Effector memory CD4-positive, alpha-beta T cell (primary cell): ENCODE measurements at places on chromosomes 2 and 18.

DNA sequence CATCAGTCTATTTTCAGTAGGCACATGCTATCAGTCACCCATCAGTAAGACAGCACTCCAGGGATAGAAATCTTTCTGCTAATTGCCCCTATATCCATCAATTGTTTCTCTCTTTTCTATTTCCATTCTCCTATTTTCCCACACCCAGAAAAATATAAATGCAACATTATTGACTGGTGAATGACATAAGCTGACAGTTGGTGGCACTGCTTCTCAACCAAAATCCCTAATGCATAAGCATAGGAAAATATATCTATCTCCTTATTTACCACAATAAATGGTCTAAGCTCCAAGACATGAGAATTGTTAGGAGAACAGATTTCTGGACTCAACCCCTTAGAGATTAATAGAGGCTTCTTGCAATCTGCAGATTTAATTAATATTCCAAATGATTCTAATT lies 64.0 kb upstream of the REG3A start:
- DNase-seq, result no peak

GRCh38 chr2:184644685-184645084 lies 46.4 kb downstream of the ZNF804A start:
- no peak for DNase-seq

DNA sequence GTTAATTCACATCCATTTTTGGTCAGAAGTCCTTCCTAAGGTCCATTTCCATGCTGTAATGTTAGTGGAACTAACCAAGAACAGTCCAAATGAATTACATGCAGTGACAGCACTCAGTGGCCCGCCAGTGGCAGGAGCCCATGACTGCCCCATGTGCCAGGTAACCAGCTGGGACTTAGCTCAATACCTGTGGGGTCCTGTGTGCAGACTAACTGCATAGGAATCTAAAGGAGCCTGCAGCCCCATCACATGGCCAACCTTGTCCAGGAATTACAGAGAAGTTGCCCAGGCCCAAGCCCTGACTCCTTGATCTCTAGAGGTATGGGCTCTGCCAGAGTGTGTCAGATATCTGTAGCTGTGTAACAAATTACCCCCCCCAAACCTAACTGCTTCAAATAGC lies 35.4 kb upstream of the GPR17 start:
- no peak for DNase-seq

- no peak for DNase-seq
These were observed 4.2 kb upstream of the UPP2 start for GRCh38 chr2:158097481-158097880.

DNA sequence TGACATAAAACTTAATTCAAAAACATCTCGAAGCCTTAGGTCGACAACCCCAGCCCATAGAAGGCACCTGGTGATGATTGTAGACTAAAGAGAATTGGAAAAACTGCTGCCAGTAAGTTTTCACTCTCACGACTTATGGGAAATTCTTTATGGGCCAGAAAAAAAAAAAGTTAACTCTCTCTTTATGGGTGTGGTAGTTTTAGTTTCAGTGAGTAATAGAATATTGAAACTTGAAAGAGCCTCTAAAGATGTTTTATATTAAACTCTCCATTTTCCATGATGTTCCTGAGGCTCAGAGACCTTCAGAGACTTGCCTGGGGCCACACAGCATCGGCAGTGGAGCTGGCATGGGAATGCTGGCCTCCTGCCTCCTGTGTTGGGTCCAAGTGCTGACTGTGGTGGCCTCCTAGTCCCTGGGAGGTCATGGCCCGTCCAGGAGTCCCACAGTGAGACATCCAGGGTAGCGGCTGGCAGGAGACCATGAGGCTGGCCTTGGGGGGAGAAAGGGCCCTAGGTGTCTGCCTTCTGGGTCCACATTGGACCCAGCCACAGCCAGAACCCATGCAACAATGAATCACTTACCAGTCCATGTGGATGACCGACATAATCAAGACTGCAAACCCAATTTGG lies 158.9 kb downstream of the SEPTIN10 start:
- DNase-seq, result no peak

- DNase-seq, result no peak
These were observed 104.3 kb upstream of the LINC00305 start for GRCh38 chr18:64253222-64253621.

GRCh38 chr2:47226132-47226922 lies 71.2 kb upstream of the STPG4 start:
- DNase-seq, result no peak

GRCh38 chr2:85787981-85788340 lies 34.2 kb downstream of the ATOH8 start:
- DNase-seq, result no peak

- no peak for DNase-seq
These were observed 439.2 kb upstream of the ACVR2A start for GRCh38 chr2:147405651-147406050.

GRCh38 chr2:173218326-173219056 lies 136.2 kb upstream of the CDCA7 start:
- DNase-seq, result no peak

DNA sequence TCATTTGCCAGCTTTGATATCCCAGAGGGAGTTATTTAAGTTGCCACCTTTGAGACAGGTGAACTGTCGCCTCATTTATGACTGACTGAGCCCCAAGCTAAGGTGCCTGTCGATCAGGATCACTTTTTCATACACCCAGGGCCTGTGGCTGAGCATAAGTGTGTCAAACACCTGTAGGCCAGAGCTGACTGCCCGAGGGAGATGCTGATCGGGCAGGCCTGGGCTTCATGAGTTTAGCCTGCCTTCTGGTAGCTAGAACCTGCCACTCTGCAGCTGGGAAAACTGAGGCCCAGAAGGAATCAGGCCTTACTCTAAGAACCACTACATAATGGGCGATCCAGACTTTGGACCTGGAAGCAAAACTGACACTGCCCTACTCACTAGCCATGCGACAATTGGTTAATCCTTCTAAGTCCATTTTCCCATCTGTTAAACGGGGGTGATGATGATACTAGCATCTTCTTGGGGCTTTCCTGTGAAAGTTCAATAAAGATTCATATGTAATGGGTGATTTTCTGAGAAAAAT lies 188.7 kb upstream of the GLI2 start:
- no peak for DNase-seq

- no peak for DNase-seq
These were observed 84.2 kb downstream of the IRS1 start for GRCh38 chr2:226715347-226715990.

DNA sequence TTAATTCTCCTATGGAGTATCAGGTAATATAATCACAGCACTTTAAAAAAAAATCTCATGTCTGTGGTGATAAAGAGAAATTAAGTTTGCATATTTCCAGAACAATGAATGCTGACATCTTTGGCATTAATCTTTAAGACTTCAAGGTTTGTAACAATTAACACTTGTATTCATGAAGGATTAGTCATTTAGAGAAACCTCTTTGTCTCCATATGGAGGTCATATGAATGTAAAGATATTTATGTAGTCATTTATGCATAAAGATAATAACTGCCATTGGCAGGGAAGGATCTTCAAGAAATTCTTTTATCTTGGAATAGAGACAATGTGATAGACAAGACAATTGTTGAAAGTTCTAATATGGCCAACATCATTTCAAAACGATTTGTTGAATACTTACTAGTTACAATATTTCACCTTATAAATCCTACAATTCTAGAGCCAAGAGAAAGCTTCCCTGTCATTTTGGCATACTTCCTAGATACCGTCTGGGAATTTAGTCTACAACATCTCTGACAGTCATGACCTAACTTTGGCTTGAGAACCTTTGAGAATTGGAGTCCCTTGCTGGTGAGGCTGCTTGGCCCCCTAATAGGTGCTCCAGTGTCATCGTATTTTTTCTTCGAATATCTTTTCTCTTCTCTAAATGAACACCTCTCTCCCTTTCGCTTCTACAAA lies 33.6 kb downstream of the RASGRP3 start:
- DNase-seq, result no peak

DNA sequence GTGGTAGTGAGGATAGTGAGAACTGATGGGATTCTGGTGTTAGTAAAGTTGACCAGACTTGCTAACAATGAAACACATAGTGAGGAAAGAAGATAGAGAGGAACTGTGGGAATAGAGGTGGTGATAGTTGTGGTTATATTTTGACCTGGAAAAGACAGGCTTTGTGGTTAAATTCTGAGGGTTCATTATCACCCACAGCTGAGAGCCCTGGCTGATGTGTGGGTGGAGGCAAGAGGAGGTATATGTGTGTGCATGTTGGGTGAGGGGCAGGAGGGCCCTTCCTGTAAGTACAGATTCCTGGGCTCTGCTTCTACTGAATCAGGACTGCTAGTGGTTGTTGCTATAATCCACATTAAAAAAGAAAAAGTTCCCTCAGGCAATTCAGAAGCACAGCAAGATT lies 26.2 kb upstream of the TMEM163 start:
- DNase-seq, result no peak

DNA sequence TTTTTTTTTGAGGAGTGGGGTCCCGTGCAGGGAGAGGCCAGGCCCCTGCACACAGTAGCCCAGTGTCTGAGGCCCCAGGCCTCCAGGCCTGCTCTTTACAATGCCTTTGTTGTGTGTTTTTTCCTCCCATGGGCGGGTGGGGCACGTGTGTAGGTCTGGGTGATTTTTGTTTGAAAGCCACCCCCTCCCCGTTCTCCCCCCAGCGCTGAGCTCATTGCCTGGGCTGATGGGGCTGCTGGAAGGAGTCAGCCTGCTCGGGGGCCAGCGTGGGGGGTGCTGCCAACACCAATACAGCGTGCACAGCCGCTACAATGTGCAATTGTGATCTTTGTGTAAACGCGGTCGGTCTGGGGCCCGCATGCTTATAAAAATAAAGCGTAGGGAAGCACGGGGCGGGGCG lies 142.7 kb downstream of the DYSF start:
- DNase-seq, result no peak

GRCh38 chr2:33213648-33214047 lies 262.8 kb upstream of the RASGRP3 start:
- DNase-seq, result no peak

DNA sequence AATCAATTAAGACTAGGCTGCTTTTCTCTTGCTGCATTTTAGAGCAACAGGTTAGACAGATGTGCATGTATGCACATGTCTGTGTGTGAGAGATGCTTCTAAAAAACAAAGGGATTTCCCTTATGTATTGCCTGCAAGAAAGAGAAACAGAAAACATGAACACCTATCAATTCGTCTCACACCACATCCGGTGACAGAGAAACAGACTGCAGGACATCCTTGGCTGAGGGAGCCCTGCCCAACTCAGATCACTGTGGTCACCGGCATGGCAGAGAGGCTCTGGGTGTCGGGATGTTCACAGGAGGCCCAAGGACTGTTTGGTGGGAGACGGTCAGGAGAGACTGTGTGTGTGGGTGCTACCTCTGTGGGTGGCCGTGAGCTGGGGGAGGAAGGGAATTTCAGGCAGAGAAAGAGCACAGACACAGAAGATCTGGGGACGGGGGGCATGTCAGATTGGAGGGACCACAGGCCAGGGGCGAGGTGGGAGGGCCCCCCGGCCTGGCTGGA lies 24.9 kb downstream of the FHL2 start:
- no peak for DNase-seq

- no peak for DNase-seq
These were observed 179.4 kb upstream of the ARL4C start for GRCh38 chr2:234676109-234676782.

- no peak for DNase-seq
These were observed 148.9 kb downstream of the ZEB2 start for GRCh38 chr2:144370937-144371584.

DNA sequence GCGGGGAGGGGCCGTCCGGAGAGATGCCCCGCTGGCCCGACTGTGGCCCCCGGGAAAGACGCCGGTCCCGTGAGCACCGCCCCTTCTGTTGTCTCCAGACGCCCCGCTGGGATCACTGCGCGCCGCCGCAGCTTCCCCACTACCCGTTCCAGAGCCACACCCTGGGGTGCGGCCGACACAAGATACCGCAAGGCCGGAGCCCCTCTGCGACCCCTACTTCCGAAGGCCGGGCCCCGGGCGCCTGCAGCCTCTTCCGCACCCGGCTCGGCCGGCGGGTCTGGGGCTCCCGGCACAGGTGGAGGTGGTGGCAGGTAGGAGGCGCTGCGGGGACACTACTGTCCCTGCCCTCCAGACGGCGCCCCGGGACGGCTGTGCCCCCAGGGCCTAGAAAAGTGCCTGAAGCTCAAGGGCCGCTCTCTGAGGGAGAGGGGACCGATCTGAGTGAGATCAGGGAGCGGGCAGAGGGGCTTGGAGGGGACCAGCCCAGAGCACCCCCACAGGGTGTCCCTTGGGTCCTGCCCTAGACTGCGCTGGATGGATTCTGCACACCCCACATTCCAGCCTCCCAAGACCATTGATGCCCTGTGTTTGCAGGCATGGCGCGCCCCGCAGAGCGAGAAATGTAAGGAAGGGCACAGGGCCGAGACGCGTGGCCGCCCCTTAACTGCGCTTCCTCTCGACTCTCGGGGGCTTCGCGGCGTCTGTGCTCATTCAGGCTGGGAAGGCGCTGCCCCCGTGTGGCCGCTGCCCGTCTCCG lies 80.0 kb downstream of the GFPT1 start:
- no peak for DNase-seq

GRCh38 chr2:217105733-217106649 lies 246.1 kb upstream of the TNP1 start:
- DNase-seq, result no peak

GRCh38 chr18:55841314-55841713 lies 253.3 kb upstream of the TCF4 start:
- DNase-seq, result no peak

GRCh38 chr2:221429741-221430491 lies 142.2 kb downstream of the EPHA4 start:
- DNase-seq, result no peak

- no peak for DNase-seq
These were observed 13.0 kb downstream of the TMEM169 start for GRCh38 chr2:216094701-216095100.

- DNase-seq, result peak; percentile 13
These were observed 35.7 kb downstream of the ODC1 start for GRCh38 chr2:10412380-10412779.

DNA sequence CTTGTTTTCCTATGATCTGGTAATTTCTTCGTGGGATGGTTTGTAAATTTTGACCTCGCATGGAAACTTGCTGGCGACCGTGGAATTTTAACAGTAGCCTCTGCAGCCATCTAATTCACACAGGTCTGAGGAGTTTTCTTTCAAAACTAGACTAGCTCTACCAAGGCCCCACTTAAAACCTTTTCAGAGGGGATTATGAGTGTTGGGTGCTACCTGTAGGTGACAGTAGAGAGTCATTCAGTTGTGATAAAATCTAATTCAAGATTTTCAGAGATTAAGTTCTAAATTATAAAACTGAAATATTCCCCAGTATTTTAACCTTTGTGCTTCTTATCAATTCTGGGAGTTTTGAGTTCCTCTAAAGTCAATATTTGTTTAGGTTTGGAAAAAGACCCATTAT lies 31.0 kb downstream of the THSD7B start:
- DNase-seq, result no peak

DNA sequence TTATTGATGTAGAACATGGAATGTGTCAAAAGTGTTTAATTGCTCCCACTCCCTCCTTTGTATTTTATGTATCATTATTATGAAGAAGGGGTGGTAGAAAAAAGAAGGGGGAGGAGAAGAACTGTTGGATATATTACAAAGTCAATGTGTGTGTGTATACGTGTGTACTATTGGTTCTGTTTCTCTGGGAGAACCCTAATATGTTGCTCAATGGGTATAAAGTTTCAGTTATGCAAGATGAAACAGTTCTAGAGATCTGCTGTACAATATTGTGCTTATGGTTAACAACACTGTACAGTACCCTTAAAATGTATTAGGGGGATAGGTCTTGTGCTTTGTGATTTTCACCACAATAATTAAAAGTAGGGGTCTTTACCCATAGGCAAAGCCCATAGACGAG lies 58.1 kb upstream of the ZC3H15 start:
- no peak for DNase-seq
